RPMI8226 (cell line): ENCODE measurements at places on chromosomes 16 and 17.

DNA sequence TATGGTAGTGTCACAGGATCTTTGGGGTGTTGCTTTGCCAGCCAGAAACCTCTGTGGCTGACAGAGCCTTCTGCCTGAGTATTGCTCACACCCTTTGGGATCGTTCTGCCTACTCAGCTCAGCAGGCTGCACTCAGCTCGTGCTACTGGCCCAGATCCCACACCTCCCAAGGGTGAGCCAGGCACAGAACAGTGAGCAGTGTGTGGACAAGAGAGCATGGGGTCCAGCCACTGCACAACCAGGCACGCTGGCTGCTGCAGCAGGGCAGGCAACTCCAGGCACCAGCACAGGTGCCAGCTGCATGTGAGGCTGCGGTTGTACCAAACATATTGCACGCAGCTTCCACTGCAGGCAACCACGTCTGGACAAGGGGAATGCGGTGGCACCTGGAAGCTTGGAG lies 84.9 kb downstream of the CYB561 start:
- no peak for DNase-seq

DNA sequence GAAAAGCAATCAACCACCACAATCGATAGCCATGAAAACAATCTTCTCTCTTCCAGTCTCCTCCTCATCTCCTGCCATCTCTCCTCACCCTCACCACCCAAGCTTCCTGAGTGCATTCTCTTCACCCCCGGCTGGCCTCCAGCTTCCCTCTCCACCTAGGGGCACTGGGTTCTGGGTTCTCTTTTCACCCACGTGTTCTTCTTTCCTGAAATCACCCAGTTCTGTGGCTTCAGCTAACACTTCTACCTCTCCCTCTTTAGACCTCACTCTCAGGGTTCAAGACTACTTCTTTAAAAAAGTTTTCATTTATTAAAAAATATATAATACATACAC lies 8.2 kb downstream of the ITGAM start:
- DNase-seq, result no peak

GRCh38 chr17:27762527-27763305 lies 37.6 kb downstream of the NOS2 start:
- DNase-seq, result peak; percentile 57

DNA sequence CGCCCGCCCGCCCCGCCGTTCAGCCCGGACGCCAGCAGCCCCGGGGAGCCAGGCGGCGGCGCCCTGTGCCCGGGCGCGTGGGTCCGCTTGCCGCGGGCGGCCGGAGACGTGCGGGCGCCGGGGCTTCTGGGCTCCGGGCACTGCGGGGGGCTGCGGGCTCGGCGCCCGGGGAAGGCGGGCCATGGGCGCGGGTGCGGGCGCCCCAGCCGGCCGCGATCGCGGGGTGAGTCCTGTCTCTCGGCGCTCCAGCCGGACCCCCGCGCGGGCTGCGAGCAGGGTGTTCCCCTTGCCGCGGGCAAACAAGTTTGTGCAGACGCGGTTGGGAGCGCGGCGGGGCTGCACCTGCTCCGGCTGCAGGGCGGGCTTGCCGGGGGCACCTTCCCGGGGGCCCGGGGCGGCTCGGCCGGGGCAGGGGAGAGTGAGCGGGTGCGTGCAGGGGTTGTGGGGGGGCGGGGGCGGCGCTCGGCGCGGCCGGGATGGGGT lies 292 bp downstream of the WSCD1 start:
- DNase-seq, result no peak

DNA sequence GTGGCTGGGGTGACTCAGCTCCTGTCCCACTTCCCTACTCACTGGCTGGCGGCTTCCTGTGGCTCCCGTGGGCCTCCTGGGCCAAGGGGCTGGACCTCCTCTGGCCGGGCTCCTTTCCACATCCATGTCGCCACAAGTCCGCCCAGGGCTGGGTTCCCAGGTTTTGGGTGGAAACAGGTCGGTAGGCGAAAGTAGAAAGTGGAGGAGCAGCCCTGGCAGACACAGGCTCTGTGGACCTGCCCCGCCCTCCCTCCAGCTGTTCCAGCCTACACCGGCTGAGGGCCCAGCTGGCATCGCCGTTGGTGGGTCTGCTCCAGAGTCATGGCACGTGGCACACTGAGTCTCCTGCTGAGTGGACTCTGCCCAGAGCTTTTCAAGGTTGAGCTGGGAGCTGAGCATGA lies 28.7 kb downstream of the GSE1 start:
- DNase-seq, result no peak

DNA sequence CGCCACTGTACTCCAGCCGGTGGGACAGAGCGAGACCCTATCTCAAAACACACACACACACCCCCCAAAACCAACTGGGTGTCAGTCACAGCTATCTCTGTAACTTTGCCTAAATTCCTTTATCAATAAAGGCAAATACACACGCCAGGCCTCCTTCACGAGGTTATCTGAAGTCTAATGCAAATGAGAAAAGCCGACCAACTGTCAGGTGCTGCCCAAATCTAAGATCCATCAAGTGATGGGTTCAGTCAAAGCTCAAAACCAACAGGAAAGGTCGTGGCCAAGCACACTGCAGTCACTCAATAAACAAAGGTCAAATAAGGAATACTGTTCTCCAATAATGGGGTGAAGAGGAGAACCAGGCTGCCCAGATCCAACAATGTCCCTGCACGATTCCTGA lies 1.1 kb downstream of the ANKFY1 start:
- DNase-seq, result no peak

DNA sequence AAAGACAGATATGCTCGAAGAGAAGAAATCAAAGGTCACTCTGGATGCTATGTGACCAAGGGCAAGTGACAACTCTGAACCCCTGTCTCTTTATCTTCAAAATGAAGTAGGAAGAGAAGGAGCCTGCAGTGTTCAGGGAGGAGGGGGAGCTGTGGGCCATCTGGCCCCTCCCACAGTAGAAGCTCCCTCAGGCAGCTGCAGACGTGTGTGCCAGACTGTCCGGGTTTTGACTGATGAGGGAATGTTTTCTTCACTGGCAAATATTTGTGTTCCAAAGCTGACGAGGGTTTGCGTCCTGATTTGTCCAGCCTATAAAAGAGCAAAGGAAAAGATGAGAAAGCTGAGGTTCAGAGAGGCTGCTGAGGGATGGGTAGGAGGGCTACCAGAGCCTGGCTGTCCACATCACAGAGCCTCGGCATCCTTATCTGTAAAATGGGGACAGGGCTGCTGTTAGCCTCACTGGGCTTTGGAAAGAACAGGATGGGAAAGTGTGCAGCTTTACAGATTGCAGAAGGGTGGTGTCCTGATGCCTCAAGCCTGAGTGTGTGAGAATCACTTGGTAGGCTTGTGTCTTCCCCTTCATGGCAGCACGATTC lies 1.8 kb upstream of the GINS2 start:
- DNase-seq, result peak; percentile 11

DNA sequence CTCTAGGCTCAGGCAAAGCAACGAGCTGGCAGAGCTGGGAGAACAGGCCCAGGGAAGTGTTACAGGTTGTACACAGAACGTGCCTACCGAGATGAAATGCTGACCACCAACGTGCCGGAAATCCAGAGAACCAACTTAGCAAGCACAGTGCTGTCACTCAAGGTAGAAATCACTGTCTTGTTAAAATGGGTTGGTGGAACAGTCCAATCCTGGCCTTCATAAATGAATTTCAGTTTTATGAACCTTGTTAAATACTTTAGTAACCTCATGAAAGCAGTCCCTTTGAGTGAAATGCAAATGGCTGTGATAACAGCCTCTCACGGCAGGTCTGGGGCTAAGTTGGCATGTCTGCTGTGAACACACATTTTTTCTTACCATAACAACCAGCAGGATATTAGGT lies 29.0 kb downstream of the ETV4 start:
- no peak for DNase-seq

GRCh38 chr16:28597692-28598261 lies 927 bp upstream of the SULT1A2 start:
- peak; percentile 76 for DNase-seq

GRCh38 chr16:3999479-4000325 lies 116.5 kb downstream of the ADCY9 start:
- DNase-seq, result no peak

DNA sequence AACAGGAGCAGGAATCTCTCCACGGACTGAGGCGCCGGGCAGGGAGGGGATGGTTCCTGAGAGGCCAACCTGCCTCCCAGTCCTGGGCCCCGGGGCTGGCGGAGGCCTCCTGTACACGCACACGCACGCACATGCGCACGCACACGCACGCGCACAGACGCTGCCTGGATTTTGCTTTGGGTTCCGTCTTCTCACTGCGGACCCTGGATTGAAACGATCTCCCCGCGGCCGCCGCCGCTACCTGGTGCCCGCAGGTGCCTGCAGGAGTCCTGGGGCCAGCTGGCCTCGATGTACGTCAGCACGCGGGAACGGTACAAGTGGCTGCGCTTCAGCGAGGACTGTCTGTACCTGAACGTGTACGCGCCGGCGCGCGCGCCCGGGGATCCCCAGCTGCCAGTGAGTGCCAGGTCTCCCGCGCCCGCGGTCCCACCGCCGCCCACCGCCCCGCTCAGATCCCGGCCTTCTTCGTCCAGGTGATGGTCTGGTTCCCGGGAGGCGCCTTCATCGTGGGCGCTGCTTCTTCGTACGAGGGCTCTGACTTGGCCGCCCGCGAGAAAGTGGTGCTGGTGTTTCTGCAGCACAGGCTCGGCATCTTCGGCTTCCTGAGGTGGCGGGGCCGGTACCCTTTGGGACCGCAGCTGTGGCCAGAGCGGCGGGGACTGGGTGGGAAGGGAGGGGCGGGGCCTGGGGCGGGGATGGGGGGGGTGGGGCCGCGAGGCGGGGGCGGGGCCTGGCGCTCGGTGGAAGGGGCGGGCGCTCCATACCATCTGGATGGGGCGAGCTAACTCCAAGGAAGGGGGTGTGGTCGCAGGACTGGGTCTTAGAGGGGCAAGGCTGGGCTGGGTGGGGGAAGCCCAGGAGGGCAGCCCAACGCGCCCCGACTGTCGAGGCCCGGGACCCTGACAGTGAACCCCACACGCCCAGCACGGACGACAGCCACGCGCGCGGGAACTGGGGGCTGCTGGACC lies 12.3 kb downstream of the CES4A start:
- DNase-seq, result peak; percentile 71

DNA sequence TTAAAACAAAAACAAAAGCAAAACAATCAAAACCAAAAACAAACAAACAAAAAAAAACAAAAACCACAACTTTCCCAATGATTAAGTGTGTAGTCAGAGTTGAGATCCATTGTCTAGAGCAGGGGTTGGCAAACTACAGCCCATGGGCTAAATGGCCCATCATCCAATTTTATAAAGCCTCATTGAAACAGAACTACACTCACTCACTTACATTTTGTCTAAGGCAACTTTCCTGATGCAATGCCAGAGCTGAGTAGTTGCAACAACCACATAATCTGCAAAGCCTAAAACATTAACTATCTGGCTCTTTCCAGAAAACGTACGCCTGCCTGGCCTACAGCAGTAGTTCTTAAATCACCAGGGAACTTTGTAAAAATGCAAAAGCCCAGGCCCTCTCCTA lies 124.1 kb downstream of the SOX9 start:
- DNase-seq, result no peak

DNA sequence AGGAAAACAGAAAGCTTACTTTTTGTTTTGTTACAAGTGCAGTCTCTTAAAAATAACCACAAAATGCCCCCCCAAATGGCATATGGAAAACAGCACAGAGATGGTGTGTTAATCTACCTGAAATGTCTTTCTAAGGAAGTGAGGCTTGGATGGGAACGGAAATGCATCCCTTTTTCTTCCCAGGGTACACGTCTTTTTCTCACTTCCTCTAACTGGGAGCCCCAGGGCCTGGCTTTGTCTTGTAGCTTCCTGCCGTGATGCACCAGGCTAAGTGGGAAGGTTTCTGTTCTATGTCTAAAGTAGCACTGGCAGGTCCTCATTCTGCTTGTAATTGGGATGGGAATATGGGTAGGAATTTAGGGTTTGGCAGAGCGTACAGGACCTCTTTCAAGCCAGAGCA lies 52.5 kb upstream of the CACNG3 start:
- no peak for DNase-seq

DNA sequence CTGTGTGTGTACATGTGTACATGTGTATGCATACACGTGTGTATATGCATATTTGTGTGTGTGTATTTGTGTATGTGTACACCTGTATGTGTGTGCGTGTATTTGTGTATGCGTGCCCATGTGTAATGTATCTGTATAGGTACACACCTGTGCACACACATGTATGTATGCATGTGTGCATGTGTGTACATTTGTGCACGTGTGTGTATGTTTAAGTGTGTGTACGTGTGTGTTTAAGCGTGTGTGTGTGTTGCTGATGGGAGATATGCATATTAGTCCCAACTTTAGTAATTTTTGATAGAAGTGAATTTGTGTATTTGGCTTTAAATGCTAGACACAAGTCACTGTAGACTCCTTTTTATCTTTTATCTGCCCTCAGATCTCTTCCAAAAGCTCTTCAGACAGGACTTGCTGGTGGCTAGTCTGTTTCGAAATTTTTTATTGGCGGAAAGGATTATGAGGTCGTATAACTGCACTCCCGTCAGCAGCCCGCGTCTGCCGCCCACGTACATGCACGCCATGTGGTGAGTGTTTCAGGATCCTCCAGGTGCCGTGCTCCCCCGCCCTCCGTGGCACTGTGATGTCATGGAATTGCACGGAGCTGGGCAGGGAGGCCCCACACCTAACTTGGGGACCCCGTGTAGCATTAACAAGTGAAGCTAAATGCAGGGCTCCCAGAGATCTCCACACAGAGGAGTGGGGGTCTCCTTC lies 168.8 kb upstream of the CHMP6 start:
- no peak for DNase-seq

DNA sequence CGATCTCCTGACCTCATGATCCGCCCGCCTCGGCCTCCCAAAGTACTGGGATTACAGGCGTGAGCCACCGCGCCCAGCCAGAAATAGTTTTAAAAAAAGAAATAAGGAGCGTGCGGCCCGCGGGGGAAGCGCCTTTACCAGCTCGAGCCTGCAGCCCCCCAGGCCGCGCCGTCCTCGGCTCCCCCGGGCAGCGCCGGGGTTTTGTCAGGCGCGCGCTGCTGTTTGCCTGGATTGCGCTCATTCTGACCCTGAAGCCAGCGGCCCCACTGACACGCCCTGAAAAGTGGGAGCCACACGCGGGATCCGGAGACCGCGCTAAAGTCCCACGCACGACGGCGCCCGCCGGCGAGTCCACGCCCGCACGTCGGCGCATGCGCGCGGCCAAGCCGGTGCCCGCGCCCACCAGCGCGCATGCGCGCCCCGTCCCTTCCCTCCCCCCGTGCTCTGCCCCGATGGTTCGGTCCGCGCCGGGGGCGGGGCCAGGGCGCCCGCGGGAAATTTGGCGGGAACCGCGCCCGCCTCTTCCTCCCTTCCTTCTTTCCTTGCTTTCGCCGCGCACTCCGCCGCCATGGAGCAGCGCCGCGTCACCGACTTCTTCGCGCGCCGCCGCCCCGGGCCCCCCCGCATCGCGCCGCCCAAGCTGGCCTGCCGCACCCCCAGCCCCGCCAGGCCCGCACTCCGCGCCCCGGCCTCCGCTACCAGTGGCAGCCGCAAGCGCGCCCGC lies at the start of gene CDT1:
TSS of gene CDT1 (plus strand) at position 526 of the 724 bp plus-strand sequence. CDS start at position 569, 43 bp downstream.
- peak; percentile 85 for DNase-seq

DNA sequence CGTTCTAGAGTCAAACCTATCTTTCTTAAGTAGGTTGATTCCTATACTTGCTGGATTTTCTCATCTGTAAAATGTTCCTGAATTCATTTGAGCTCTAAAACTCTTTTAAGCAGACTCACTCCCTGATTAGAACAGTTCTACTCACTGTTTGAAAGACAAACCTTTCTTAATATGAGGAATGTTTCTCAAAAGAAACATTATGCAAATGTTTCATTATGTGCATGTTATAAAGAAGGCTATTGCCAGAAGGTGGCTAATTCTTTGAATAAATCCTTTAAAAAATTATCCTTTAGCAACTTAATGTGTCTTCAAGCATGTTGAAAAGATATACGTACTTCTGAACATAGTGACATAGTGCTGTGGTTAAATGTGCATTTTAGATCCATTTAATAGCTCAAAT lies 124.1 kb downstream of the CDH11 start:
- DNase-seq, result no peak
